ENCODE measurements at places on chromosomes 7 and 10. TPM values are rescaled to one million over a fixed set of nuclear protein-coding genes. Genes with fewer than 3 reads are reported as not detected.

TRA2A gene
- 4.8 TPM for total RNA-seq

ICA1 gene
- total RNA-seq: 1.9 TPM

HABP2 gene
- 0.26 TPM for total RNA-seq

TYW1B gene
- 2.5 TPM for total RNA-seq

MYH16 gene
- total RNA-seq: not detected

LIPK gene
- total RNA-seq: not detected

SLC16A12 gene
- total RNA-seq: 3.1 TPM

HGF gene
- total RNA-seq: 1.5 TPM

FAM237B gene
- not detected for total RNA-seq

ZNF735 gene
- total RNA-seq: not detected

RSPH10B gene
- total RNA-seq: not detected

CYP2C19 gene
- total RNA-seq: not detected

CACNA2D1 gene
- total RNA-seq: 83.9 TPM

FAM24B gene
- total RNA-seq: not detected

PTF1A gene
- not detected for total RNA-seq

TMEM236 gene
- 0.56 TPM for total RNA-seq

ZDHHC4 gene
- total RNA-seq: 52.7 TPM

HYAL4 gene
- total RNA-seq: 8.2 TPM

CHN2 gene
- 5.9 TPM for total RNA-seq

INHBA gene
- 0.26 TPM for total RNA-seq

RGR gene
- total RNA-seq: not detected

IKZF1 gene
- total RNA-seq: 2.3 TPM

JAKMIP3 gene
- 0.36 TPM for total RNA-seq

CASD1 gene
- 14.3 TPM for total RNA-seq

COL13A1 gene
- total RNA-seq: 6.9 TPM

GLI3 gene
- total RNA-seq: 0.91 TPM

CDNF gene
- total RNA-seq: 18.3 TPM

CALHM2 gene
- total RNA-seq: 19.2 TPM

TMEM229A gene
- not detected for total RNA-seq

CALML3 gene
- not detected for total RNA-seq

Measured in gastrocnemius medialis (tissue), 4 donors.